ENCODE measurements at places on chromosomes 3 and 15.

DNA sequence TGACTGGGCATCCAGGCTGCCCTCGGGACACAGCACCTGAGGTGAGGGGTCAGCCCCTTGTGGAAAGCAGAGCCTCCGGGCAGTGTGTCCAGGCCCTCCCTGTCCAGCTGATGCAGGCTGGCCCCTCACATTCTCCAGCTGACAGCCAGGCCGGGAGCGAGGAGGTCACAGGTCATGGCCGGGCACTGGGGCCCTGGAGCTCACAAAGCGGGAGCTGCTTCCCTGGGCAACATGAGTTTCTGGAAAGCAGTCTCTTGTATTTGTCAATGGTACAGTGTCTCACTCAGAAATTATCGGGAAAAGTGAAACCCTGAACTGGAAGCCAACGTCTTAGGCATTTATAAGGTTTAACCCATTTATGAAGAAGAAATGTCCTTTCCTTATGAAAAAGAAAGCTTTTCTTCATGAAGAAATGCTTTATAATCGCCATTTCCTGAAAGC lies 118.5 kb downstream of the OPA1 start:
- DNase-seq: no peak

DNA sequence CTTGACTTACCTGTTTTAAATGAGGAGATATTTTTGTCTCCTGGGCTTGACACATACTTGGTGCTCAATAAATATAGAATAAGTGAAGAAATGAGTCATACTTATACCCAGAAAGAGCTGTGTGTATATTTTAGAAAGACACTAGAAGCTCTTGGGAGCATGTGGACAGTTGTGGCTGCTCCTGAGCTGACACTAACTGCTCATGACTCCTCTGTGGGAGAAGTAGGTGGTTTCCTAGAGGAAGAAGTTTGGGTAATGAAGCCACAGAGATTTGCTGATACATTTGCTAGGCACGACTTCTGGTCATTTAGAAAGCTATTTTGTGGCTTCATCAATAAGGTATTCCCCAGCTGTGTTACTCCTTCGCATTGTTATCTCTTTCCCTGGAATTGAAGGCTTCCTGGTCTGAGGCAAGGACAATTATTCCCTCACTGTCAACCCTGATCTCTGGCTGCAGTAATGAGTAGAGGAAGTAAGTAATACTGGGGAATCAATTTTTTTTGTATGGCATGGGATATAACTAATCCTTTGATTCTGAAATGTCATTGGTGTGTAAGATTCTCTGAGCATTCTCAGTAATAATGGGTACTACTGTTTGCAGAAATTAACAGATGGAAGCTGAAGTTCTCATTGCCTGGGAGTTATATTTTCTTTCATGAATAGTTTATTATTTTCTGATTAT lies 79.6 kb upstream of the DCBLD2 start:
- DNase-seq: no peak

DNA sequence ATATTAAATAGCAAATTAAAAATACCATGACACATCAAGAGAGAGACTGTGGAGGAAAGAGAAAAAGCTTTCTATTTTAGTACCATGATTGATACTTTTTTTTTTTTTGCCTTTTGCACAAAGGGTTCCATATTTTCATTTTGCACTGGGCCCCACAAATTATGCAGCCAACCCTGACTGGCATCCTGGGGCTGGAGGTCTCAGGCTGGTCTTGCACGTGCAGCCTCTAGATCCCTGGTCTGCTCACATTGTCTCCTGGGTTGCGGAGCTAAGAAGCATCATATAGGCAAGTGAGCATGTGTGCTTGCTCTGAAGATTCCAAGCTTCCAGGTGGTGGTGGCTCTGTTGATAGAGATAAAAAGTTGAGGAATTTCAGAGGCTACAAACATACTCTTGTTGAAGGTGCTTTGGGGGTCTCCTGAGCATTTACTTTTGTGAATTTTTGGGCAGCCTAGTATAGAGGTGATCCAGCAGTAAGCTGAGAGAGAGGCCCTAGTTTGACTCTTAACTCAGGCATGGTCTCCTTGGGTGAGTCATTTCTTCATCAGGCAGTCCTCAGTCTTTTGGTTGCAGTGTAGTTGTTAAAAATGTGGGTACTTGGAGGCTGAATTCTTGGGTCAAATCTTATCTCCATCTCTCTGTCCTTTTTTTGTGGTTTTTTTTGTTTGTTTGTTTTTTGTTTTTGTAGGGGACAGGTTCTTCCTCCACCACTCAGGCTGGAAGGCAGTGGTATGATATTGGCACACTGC lies 31.3 kb downstream of the SMAD3 start:
- no peak for DNase-seq

DNA sequence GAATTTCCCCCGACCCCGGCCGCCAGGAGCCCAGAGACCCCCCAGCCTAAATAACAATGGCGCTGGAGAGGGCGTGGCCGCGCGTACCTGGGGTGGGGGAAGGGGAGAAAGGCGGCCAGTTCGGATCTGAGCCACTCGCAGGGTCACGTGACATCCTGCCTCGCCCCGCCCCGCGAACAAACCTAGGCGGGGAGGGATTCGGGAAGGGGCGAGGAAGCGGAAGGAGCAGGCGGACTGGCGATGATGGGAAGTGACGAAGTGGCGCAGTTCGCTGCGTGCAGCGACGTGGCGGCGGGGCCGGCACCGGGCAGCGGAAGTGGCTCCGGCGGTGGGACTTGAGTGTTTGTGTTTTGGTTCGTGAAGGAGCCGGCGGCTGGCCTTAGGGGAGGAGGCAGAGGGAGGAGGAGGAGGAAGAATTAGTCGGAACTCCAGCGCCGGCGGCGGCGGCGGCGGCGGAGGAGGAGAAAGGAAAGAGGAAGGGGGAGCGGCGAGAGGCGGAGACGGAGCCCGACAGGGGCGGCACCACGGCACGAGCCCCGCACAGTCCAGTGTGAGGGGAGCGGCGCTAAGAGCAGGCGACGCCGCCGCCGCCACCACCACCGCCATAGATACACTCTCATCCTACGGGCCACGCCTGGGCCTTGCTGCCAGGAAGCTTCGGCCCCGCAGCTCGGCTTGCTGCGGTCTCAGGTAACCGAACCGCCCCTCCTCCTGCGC lies at the start of gene RAB5A:
RAB5A (plus strand) TSS at position 266 of the 717 bp plus-strand sequence. CDS start 3,802 bp downstream, outside the sequence.
- DNase-seq: peak; percentile 94

- DNase-seq: no peak
Observed at GRCh38 chr3:29181149-29181780, 99.6 kb upstream of the RBMS3 start.

DNA sequence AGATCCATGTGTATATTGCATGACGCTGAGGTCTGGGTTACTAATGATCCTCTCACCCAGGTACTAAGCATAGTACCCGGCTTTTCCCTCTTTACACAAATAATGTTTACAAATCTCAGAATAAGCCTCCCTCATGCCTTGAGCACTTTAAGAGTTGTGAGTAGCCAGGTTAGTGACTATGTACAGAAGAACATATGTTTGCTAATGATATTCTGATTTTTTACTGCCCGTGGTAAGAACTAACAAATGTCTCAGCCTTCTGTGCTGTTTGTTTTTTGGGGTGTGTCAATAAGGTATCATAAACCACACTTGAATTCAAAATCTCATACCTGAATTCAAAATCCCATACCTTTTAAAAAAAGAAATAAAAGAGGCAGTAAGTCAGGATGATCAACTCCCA lies 59.5 kb downstream of the ABCC5 start:
- no peak for DNase-seq

DNA sequence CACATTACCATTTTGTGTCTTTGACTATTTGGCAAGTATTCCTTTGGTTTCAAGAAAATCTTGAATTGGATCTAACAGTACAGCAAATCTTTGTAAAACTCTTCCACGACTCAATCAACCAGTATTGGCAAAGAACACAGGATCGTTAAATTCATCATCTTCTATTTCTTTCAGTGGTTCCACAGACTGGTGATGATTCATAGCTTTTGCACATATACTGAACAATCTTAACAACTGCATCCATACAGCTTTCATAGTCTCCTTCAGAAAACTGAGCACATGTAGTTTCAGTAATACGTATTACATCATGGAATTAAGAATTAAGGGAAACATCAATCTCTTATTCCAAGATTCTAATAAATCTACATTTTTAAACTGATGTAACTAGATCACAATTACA lies 91.6 kb upstream of the LIPC start:
- DNase-seq: no peak

DNA sequence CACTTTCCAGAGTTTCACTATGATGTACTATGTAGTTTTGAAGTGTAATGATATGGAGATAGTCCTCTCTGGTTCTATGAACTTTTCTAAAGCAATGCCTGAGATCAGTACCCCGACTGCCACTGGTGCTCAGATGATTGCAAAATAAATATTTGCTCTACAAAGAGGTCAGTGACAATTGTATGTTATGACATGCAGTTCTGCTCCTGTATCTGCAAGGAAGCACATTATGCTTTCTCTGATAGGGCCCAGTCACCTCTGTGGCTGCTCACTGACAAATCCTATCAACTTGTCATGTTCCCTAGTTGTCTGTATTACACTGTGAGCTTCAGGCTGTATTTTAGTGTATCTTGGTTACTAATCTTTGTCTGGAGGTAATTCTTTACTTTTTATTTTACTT lies 362.6 kb downstream of the ROBO1 start:
- DNase-seq: no peak

DNA sequence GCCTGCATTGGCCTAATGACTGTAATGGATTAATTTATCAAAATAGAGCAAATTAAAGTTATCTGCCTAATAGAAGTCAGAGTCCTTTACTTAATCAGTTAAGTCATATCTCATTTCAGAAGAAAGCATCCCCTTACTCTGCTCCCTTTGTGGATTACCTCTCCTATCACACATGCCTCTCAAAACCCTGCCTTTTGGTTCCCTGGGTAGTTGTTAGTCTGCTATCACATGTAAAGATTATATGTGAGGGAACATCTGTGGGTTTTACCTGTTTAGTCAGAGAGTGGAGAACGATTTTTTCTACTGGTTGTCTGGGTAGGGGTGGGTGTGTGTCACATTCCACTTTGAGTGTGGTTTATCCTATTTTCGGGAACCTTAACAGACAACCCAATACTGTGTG lies 16.4 kb downstream of the UBE2E2 start:
- no peak for DNase-seq

DNA sequence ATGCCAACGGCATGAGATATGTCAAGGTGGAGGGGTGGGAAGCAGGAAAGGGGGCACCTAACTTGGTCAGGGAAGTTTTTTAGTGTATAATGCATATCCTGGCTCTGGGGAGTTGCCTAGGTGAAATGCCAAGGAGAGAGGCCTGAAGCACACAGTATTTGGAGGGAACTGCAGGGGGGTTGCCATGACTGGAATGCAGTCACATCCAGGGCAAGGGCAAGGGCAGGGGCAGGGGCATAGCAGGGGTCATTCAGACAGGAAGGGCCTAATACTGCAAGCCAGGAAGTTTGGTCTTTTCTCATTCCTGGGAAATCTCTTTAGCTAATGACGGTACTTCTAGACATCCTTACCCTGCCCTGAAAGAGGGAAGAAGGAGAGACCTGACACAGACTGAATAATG lies 60.5 kb downstream of the MYRIP start:
- no peak for DNase-seq

- no peak for DNase-seq
Observed at GRCh38 chr15:81302701-81303109, 21.2 kb downstream of the STARD5 start.

DNA sequence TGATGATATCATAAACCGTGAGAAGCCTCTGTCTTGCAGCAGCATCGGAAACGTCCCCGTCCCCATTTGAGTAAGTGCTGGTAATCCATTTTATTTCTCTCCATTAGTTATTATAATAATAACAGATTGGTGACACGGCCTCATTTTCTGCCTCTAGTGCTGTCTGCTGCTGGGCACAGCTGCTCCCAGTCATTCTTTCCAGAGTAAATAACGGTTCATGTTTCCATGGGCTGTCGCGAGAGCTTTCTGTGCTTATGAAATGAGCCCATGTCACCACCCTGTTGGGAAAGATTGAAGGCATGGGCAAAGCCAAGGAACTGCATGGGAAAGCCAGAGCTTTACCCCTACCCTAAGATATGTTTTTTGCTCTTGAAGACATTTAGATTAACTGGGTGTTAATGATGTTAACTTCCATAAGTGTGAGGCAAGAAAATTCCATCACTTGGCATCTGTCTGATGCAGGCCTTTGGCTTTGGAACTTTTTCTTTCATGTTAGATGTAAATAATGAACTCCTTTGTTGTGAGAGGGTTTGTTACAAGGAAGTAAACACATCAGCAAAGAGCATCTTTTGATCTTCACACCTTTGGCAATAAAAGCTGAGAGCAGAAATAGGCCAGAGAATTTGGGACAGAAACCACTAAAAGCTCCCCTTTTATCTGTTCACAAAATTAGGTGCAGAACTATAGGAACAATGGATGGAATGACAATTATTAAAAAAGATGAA lies 141.8 kb downstream of the FILIP1L start:
- no peak for DNase-seq
